ENCODE measurements at places on chromosomes 3 and 15.

- no peak for DNase-seq
Measured at GRCh38 chr3:158774965-158775364, 26.9 kb upstream of the MFSD1 start.

GRCh38 chr3:131221731-131222130 is 159.8 kb upstream of the NUDT16 start:
- peak; percentile 81 for DNase-seq

DNA sequence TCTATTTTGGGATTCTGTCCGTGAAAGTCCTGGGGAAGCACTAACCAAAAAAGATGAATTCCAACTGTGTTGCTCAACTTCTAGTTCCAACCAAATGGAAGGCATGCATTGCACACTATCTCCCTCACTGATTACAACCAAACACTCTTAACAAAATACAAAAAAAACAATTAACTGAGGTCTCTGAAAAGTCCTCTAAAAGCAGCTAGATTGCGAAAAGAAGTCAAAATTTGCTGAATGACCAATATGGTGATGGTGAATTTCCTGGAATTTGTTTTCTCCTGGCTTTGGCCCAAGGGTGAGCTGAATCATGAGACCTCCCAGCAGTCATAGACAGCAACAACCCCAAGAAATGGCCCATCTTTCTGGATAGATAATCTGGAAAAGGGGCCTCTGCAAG is 28.3 kb downstream of the CYP19A1 start:
- DNase-seq, result no peak

DNA sequence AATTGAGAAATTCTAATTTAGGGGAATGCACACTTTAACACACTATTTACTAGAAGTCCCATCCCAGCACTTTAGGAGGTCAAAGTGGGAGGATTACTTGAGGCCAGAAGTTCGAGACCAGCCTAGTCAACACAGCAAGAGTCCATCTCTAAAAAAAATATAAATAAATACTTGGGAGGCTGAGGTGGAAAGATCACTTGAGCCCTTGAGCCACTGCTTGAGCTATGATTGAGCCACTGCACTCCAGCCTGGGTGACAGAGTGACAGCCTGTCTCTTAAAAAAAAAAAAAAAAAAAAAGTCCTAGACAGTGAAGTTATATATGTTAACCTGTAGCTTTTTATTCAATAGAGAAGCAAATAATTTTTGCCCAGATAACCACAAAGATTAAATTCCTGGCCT is 69.2 kb downstream of the DLG1 start:
- DNase-seq, result no peak

DNA sequence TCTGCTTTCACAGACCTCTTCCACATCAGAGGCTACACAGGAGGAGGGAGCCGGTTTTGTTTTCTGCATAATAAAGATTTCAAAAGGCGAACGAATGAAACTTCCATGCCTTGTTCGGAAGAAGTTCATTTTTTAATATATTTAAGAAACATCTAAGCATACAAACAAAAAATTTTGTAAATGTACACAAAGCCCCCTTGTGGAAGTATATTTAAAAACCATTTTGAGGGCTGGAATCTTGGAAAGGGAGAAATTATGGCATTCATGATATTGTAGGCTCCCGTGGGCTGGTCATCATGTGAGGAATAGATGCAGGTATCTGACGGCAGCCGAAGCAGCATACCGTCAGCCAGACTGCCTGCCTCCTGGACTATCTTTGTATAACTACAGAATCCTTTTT is 90.4 kb downstream of the MECOM start:
- DNase-seq, result no peak

DNA sequence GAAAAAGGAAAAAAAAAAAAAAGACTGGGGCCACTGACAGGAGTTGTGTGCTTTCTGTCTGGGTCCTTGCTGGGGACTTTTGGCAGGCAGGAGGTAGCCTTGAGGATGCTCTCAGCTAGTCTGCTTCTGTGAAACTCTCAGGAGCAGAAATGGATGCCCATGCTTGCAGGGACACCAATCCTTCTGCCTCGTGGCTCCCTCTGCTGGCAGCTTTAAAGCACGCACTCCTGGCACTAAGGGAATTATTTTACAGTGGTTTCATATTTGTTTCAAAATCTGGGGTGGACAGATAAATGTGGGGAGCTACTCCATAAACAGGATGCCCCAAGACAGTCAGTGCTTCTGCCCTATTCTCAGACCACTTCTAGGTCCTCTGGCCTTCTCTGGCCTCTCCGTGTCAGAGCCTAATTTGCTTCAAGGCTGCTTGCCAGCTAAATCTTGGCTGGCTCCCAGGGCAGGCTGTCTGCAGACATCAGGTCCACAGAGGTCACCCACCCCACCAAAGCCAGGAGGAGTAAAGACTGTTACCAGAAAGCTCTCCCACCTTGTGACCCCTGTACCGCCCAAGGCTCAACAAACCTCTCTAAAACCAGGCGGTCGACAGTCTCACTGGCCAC is 17.1 kb downstream of the TRAIP start:
- peak; percentile 67 for DNase-seq

DNA sequence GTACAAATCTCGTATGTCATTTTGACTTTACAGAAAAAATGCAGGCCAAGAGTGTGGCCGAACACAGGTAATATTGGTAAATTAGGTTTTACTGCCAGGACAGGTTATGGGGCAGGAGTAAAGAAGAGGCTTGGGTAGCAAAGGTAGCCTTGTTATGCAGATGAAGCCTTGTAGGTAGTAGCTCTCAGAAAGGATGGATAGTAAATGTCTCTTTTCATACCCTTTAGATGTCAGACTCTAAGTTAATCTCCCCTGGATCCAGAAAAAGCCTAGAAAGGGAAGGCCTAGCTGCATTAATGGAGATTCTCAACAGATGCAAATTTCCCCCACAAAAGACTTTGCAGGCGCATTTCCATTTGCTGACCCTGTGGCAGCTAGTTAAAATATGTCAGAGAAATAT is 1445.1 kb upstream of the CADM2 start:
- no peak for DNase-seq

GRCh38 chr15:42704492-42704926 is 32.4 kb downstream of the CDAN1 start:
- DNase-seq, result peak; percentile 51

DNA sequence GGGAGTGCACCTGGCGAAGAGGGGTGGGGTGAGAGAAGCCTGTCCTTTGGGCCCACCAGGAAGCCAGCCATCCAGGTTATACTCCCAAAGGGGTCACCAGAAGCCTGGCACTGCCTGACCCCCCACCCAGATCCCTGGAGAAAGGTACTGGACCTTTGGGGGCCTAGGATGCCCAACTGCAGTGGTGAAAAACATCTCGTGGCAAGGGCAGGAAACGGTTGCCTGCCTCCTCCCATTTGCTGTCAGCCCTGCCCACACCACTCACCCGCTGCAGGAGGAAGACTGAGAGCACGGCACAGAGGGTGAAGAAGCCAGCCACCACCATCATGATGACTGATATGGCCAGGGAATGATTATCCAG is 2.2 kb upstream of the ULK3 start:
- DNase-seq, result no peak

DNA sequence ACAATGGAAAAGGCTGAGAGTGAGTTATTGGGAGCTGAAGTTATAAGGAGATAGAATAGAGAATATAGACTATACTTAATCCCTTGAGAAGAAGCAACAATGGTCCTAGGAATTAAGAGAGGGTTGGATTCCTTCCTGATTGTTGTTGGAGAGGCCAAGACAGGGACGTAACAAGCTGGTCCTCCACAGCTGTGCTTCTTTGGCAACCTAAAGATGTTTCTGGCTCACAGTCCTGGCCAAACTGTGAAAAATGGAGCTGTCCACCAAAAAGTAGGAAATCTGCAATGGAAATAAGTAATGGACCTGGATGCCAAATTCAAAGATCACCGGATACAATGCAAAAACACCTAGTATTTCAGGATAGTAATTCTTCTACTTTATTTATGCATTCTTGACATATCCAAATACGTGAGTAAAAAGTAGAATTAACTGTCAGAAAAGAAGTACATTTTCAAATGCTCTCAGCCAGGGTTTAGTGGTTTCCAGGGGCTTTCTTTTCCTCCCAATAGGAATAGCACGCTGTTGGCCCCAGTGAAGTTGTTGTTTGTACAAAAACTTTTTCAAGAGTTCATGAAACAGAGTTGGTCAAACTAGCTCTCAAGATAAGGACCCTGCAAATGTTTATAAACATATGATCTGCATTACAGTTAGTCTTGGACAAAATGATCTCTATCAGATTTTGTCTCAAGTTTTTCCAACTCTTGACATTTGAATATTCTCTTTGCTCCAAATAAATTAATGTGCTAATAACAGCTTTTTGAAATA is 28.3 kb downstream of the CERS3 start:
- DNase-seq, result no peak

DNA sequence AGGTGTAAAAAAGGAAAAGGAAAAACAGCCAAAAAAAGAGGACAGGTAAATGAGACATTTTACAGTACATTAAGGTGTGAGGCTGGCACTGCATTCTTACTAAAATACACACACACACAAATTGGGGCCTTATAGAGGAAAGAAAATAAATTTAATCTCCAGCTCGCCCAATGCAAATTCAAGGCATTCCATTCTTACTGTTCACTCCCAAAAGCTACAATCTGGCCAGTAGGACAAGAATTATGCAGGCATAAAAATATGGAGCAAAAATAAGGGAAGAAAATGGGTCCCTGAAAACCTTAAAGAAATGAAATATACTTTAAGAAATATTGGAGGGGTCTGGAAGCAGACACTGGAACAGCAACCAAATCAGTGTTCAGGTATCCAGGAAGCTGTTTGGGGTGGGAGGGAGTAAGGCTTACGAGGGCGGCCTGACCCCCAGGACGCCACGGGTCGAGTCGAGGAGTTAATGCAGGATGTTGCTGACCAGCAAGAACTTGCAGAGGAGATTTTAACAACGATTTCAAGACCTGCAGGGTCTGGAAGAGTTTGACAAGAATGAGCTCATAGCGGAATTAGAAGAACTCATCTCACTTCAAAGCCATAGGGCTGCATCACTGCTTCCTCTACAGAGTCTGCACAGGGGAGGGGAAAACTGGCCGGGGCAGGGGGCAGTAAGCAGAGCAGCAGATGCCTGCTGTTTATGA is 245.5 kb downstream of the TBL1XR1 start:
- no peak for DNase-seq

DNA sequence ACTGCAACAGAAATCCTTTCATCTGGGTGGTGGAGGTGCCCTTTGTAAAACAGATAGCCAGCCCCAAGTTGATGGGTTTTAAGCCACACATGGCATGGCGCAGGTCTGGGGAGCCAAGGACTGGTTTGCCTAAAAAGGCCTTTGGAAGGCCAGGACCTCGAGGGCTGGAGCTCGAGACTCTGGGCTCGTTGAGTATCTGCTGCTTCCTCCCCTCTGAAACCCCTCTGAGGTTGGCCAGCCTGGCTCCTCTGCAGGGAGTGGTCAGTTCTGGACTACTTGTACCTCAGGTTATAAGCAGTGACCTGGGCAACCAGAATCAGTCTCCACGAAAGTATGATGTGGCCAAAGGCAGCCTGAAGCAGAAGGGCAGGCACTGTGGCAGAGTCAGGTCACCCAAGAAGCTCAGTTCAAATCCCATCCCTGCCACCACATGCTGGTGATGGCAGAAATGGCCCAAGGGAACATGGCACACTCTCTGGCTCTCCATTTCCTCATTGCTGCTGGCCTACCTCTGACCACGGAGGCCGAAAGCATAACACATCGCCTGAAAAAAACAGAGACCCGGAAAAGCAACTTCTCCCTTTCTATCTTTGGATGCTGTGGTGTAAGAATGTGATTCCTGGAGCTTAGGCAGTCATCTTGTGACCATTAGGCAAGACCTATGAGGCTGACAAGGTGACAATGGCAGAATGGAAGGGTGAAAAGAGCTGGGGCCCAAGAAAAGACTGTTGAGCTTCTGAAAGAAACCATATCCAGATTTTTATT is 51.2 kb downstream of the WNT7A start:
- DNase-seq, result no peak

DNA sequence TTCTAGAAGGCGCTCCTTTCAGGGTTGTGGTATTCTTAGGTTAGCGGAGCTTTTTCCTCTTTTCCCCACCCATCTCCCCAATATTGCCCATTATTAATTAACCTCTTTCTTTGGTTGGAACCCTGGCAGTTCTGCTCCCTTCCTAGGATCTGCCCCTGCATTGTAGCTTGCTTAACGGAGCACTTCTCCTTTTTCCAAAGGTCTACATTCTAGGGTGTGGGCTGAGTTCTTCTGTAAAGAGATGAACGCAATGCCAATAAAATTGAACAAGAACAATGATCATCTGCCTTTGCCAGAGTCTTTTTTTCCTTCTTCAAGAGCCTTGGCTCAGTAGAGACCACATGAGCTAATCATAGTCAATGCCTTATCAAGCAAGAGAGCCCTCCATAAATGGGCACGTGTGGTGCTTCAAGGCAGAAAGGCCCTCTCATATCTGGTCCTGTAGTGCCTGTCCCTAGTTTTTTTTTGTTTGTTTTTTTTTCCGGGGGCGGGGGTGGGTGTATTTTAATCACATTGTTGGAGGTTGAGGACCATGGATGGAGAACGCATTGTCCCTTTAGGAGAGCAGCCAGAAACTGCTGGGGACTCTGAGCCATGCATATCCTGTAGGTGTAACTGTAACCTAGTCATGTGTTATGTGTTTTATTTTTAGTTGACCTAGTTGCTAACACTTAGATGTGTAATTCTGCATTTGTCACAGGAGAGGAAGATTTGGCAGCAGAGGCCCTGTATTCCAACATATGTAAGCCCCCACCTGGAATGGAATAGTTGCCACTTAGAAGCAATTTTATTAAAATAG is 64.7 kb upstream of the ACAD9 start:
- DNase-seq, result no peak

DNA sequence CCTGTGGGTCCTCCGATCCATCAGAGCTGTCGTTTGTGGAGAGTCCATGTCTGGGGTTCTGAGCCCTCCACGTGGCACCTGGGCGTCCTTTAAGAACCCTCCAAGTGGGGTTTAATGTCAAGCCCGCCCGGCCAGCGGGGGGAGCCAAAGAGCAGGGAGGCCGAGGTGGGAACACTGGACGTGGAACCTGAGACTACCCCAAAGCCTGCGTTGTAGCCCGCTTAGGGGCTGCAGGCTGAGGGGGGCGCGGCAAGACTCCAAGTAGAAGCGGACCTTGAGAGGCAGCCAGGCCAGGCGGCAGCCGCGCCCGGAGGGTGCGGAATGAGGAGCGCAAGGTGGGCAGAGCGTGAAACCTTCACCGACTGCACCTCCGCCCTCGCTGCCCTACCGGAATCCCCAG is 126.2 kb upstream of the ATP10A start:
- no peak for DNase-seq

DNA sequence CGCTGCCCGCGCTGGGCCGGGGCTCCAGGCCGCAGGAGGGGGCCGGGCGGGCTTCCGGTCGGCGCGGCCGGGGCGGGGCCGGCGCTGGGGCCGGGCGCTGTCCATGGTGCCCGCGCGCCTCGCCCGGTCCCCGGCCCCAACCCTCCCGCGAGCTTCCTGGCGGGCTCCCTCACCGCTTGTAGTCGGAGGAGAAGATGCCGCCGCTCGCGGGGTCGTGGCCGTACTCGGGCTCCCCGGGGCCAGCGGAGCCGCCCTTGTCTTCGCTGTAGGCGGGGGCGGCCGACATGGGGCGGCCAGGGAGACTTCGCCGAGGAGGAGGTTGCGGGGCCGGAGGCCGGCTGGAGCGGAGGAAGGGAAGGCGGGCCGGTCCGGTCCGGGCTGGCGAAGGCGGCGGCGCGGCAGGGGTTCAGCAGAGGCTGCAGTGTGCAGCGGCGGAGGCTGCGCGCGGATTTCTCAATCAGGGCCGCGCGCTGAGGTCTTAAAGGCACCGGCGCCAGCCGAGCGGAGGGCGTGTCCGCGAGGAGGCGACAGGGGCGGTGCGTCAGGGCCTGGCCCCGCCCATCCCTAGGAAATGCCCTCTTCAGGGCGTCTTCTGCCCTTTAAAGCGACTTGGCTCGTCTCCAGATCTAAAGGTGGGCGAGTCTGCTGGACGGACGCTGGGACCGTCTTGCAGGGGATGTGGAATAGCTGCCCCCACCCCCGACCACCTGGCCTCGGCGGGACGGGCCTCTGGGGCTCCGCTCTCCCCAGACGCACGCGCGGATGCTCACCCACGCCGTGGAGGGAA is at the start of gene AP3B2:
AP3B2 (minus strand) TSS at position 455 of the 787 bp plus-strand sequence; CDS start at position 286, 169 bp downstream.
- DNase-seq, result peak; percentile 42
